ENCODE measurements at places on chromosomes 4 and X. TPM values are rescaled to one million over a fixed set of nuclear protein-coding genes. Genes with fewer than 3 reads are reported as not detected.

GRCh38 chrX:151713849-151714248 is 2.0 kb upstream of the FATE1 start:
- no peak for DNase-seq

DNA sequence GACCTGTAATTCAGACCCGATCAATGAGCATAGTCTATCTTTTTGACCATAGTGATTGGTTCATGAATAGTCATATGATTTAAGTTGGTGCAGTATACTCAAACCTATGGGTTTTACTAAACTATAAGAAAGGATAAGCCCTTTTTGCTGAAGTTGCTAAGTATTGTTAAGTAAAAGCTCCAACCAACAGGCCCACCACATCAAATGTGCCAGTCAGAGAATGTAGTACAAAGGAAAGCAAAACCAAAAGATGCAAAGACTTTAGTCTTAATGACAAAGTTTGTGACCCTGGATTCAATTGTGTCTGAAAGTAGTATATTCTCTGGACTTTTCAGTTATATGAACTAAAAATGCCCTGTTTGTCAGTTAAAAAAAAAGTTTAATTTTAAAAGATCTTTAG is 208.1 kb upstream of the TET2 start:
- DNase-seq, result no peak

Gene NOP14
- total RNA-seq, result 44.4 TPM

Gene PHOX2B
- total RNA-seq, result not detected

Gene SLC4A4
- total RNA-seq, result 1.2 TPM

Gene SSX1
- total RNA-seq, result not detected

Measured in H1 (cell line).